Left renal pelvis (tissue), 4 donors: ENCODE measurements at places on chromosomes 6 and 20.

DNA sequence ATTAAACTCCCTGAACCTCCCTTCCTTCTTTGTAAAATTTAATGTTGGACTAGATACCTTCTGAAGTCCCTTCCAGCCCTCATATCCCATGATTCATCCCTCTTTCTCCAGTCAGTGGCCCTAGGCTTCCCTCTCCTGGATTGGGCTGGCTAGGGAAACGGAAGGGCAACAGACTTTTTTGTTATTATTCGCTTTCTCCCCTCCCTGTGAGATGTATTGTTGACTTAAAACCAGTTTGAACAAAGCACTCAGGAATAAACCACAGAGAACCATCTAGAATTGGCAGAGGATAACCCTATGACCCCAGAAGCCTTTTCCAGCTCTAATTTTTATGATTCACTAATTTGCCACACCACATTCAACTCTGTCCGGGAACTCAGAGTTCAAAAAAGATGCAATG, 239.7 kb upstream of the SUPT3H start:
- no peak for DNase-seq

DNA sequence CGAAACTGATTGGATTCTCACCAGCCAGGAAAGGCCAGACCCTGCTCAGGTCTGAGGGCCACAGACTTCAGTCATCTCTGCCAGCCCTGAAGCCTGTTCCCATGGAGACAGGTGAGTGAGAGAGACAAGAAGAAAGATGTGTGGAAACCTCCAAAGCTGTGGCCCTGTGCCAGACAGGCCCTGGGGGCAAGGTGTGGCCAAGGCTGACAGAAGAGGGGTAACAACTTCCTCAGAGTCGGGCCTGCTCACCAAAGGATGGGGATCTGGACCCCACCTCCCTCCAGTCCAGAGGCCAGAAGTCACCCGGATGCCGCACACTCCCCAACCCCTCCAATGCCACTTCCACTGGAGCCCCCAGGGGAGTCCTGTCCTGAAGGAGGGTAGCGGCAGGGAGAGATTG, 73.6 kb downstream of the MDGA1 start:
- DNase-seq, result no peak

- no peak for DNase-seq
Measured at GRCh38 chr6:16374016-16374415, 135.6 kb downstream of the GMPR start.

- no peak for DNase-seq
Measured at GRCh38 chr20:49361862-49362660, 84.2 kb upstream of the ZNFX1 start.

DNA sequence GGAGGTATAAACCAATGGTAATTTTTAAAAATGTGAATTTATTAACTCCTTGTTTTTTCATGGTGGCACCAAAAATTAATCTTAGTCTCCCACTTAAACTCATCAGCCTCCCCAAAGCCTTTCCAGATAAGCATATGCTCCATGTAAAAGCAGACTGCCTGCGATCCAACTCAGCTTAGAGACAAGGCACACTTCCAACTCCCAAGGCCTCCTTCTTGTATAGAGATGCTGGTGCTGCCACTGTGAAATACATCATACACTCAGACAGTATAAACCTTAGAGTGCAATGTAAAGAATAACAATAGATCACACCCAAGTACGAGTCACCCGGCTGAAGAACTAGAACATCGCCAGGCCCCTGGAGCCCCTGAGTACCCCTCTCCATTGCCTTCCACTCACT, 2.0 kb downstream of the ANKRD6 start:
- DNase-seq, result no peak

- no peak for DNase-seq
Measured at GRCh38 chr6:120774275-120774674, 560.0 kb downstream of the TBC1D32 start.

- DNase-seq, result peak; percentile 66
Measured at GRCh38 chr6:18503593-18504231, 116.6 kb downstream of the RNF144B start.

GRCh38 chr6:138818496-138819194, 22.8 kb downstream of the ECT2L start:
- DNase-seq, result no peak

GRCh38 chr6:16758163-16758975, 2.9 kb downstream of the ATXN1 start:
- no peak for DNase-seq

- no peak for DNase-seq
Measured at GRCh38 chr6:16058929-16059345, 69.9 kb upstream of the MYLIP start.

- DNase-seq, result no peak
Measured at GRCh38 chr6:113853252-113853651, 3.9 kb upstream of the MARCKS start.

GRCh38 chr6:143911028-143911427, 46.8 kb downstream of the ZC2HC1B start:
- no peak for DNase-seq

- no peak for DNase-seq
Measured at GRCh38 chr20:35436177-35436573, 1.9 kb downstream of the GDF5 start.

- no peak for DNase-seq
Measured at GRCh38 chr20:48999890-49000870, 45.9 kb upstream of the CSE1L start.

- DNase-seq, result no peak
Measured at GRCh38 chr6:26103141-26103769, 16.0 kb downstream of the HFE start.

- DNase-seq, result no peak
Measured at GRCh38 chr6:137883400-137884148, 16.5 kb downstream of the TNFAIP3 start.

DNA sequence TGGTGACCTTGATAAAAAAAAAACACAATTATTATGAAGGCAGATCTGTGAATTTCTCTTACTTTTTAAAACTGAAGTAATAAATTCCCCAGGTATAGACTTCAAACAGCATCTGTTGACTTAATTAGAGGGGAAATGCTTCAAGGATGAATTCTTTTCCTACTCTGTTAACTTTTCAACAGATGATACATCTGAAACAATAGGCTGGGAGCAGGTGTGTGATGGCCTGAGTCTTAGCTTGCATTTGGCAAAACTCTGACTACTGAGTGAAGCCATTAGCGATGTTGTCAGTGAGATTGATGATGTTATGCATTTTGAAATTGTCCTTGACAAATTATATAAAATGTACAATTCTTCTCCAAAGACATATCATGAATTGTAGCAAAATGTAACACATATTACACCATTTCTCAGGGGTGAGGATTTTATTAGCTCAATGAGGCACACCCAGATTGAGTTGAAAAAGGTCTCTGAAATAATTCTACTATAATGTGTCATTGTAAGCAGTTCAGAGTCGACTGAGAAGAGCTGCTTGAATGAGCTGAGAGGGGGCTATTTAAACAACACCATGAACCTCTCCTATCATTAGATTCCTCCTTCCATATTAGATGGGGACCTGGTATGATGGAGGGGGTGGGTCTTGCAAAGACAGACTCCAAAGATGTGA, 39.6 kb upstream of the OGFRL1 start:
- no peak for DNase-seq

- no peak for DNase-seq
Measured at GRCh38 chr6:55925292-55925691, 49.9 kb upstream of the BMP5 start.

GRCh38 chr20:43590036-43590391, 723 bp upstream of the IFT52 start:
- DNase-seq, result no peak

DNA sequence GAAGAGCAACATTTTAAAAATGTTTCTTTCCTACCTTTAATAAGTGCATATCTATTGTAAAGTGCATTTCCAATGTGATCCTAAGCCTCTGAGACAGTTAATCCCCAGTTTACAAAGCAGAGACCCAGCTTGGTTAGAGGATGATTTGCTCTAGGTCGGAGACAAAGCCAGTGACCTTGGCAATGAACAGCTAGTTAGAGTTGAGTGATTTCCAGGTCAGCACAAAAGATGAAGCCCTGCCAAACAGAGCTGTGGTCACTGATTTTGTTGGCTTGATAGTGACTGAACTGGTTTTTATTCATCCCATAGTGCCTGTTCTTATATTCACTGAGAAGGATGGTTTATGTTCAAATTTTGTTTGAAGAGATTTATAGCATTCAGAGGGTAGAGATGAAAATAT, 56.6 kb upstream of the CD83 start:
- no peak for DNase-seq

DNA sequence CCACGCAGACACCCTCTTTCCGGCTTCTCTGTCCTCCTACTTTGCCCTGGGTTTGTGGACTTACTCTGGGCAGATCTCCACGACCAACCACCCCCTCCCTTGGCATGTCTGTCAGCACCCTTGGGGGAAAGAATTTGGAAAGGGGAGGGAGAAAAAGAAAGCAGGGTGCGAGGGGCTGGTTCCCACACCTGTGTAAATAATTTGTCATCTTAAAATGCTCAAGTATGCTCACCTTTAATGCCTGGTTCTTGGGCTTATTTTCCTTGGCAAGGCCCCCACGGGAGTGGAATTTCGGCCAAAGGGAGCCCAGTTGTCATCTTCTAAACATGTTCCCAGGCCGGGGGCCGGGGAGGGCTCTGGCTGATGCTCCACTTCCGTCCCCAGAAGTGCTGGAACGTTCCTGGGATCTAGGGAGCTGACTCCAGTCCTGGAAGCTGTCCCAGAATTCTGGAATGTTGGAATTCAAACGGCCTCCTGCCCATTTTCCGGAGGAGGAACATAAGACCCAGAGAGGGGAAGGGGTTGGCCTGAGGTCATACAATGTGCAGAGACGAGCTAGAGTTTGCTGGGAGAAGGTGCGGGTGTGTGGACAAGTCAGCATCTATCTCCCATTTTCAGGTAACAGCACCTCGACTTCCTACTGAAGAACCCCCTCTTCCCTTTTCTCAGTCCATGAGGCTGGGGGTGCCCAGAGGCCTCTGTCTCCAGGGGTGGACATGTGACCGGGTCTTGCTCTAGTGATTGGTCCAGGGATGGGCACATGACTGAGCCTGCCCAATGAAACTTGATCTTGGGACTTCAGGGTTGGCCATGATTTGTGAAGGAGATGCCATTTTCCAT, 122.3 kb downstream of the CEBPB start:
- DNase-seq, result no peak

- no peak for DNase-seq
Measured at GRCh38 chr20:37990571-37991151, 42.6 kb downstream of the TTI1 start.

GRCh38 chr20:17620371-17621228, 50.7 kb downstream of the DSTN start:
- DNase-seq, result no peak

- no peak for DNase-seq
Measured at GRCh38 chr20:58772786-58773185, 77.9 kb downstream of the GNAS-AS1 start.

- no peak for DNase-seq
Measured at GRCh38 chr20:9996944-9997343, 37.8 kb upstream of the ANKEF1 start.

DNA sequence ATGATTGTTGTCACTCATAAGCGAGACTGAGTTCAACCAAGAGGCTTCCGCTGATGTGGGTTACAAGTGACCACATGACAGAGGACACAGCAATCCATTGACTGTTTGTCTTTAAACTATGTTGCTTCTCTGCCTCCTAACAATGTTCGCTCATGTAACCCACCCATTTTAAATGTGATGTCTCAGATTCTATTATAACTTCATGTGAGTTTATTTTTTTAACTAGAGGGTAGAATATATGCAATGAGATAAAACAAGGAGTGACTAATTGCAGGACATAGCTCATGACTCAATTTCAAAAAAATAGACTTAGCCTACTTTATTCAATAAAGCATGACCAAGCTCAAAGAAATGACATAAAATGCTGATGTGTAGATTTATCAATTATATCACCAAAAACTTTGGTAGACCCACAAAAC, 119.2 kb upstream of the SASH1 start:
- no peak for DNase-seq

GRCh38 chr20:48034751-48035150, 249.5 kb upstream of the SULF2 start:
- no peak for DNase-seq

GRCh38 chr6:112279031-112279935, 24.9 kb upstream of the LAMA4 start:
- DNase-seq, result no peak

DNA sequence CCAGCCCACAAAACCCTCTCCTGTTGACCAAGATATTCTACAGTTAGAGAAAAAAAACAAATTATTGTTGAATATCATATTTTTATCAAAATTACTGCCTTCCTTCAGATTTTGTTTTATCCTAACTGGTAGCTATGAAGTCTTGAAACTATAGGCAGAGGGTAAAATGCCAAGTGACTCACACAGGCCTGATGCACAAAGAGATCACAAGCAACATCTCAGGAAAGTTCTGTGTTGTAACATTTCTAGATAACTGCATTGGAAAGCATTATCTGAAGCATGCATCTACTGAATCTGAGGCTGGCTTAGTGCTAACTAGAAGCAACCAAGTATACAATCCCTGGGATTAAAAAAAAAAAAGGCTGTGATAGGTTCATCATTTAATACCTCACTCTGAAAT, 134.2 kb downstream of the PKHD1 start:
- no peak for DNase-seq

DNA sequence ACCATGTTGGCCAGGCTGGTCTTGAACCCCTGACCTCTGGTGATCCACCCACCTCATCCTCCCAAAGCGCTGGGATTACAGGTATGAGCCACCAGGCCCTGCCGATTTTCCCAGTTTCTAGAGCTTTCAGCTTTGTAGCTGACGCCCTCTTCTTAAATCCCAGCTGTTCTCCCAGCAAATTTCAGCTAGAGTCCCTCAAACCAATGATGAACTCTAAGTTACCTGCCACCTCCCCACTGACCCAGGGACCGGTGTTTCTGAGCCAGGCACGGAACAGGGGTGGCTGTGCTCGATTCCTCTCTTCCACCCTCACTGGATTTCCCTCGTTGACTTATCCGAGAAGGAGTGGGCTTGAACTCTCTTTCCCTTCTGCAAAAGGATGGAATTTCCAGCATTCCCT, 39.1 kb downstream of the SUN5 start:
- no peak for DNase-seq

DNA sequence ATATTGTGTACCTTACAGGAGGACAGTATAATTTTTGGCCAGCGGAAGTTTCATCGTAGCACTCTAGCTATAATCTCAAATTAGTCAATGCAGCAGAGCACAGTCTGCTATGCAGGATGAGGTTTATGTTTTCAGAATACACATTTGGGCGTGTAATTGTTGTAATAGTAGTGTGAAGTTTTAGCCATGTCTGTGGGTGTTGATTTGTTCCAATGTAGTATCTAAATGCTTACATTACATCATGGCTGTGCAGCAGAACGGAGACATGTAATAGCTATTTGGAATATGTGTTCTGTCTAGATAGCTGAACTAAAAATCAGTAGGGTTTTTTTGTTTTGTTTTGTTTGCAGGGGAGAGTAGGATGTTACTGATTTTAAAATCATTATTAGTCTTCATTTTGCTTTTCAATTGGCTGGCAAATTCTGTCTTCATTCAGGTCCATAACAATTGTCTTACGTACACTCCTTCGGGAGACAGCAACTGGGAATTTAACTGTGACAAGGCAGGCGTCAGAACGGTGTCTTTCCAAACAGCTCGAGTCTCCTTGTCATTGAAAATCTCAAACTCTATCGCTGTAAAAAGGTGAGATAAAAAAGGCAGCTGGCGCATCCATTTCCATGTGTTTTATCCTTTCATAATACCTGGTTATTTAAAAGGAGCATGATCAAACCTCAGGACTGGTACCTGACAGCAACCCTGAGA, 65.1 kb upstream of the CDH4 start:
- no peak for DNase-seq
